ENCODE measurements at places on chromosomes 5 and 9.

- DNase-seq, result no peak
These were observed 16.2 kb downstream of the ANKH start for GRCh38 chr5:14855366-14855765.

- no peak for DNase-seq
These were observed 28.8 kb upstream of the FAT2 start for GRCh38 chr5:151619812-151620460.

DNA sequence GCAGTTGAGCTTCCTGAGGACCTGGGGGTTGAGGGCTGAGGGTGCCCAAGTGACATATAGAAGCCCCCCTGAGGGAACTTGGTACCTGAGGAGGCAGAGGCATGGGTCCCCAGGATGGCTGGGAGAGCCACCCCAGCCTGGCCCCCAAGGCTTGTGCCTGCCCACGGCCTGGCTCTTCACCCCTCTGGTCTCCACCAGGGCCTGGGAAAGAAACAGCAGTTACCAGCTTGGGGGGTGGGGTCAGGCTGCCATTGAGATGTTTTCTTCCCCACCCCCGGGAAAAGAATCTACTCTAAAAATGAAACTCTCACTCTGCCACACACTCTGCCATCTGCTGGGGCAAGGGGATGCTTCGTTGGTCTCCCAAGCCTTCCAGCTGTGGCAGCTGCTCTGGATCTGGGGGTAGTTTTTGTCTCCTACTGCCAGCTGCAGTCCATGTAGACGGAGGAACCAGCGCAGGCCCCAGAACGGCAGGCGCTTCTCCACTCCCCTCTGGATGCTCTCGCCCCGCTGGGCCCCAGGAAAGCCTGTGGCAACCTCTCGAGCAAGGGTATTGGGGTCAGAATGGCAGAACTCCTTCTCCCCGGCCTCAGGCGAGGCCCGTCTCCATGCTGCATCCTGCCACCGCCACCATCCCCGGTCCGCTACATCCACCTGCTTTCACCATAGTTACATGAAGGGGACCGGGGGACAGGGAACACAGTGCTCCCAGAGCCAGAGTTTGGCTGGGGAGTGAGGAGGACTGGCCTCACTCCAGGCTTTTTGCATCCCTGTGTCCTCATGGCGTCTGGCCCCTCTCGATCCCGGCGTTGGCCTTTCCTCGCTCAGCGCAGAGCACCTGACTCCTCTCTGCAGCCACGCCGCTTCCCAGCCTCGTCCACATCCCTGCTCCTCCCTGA, 123.5 kb downstream of the DAB2IP start:
- DNase-seq, result no peak

DNA sequence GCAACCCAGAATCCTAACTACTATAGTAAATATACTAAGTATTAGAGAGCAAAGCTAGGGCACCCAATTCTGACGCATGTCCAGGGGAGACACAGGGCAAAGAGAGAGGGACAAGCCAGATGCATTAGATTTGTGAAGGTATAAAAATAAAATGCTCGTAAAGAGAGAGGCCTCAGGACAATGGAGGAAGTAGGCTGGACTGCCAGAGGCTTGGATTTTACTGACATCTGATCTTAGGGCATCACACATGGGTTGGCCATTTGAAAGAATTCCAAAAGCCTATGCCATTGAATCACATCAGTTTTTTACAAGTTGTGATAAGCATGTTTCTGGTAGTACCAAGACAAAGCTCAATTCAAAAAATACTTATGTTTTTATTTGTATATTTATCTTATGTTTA, 149.3 kb upstream of the MSX2 start:
- DNase-seq, result no peak

DNA sequence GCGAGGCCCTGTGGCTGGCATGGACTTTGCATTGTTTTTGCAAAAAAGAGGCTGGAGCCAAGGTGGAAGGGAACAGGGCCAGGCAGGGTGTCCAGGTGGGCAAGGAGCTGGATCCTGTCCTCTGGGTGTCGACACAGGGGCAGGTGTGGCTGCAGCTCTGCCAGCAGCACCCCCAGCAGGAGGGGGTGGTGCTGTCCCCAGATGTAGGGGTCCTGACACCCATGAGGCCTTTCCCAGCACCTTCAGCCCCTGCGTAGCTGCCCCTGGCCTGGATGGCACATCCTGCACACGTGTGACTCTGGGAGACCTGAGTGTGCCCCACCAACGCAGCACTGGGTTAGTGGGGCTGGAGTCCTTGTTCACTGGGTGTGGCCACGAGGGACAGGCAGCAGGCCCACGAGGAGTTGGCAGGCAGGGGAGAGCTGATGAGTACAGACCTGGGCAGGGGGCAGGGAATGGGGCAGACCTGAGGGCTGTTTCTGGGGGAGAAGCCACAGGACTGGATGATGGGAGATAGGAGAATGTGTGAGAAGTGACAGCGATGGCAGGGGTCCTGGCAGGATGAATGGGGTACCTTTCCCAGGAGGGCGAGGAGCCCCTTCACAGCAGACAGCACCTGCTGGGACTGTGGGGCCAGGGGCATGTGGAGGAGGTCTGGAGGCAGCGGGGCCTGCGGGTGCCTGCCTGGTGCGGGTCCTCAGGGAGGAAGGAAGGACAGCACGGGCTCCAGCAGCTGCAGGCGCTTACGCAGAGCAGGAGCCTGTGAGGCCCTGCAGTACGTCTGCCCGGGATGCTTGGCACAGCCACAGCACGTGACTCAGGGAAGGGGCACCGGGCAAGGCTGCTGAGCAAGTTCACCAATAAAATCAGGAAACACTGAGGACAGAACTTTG, 3.6 kb upstream of the RASGEF1C start:
- no peak for DNase-seq

GRCh38 chr5:43041669-43042175, 1.6 kb upstream of the ANXA2R start:
- no peak for DNase-seq

DNA sequence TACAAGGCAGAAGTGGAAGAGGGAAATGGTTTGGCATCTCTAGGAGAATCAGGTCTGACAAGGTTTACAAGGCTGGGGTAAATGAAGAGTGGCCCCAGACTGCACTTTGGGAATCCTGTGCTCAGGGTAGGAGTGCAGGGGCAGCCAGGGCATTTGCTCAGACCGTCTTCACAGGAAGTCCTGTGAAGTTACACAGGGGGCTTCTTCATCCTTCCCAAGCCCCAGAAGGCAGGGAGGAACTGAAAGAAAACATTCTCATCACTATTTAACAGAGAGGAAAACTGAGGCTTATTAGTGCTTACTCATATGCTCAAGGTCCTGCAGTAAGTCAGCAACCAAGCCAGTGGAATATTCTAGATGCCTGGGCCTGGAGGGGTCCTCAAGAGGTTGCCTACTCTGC, 80.7 kb downstream of the NRG2 start:
- no peak for DNase-seq

- no peak for DNase-seq
These were observed 93.6 kb upstream of the TNC start for GRCh38 chr9:115211413-115212124.

DNA sequence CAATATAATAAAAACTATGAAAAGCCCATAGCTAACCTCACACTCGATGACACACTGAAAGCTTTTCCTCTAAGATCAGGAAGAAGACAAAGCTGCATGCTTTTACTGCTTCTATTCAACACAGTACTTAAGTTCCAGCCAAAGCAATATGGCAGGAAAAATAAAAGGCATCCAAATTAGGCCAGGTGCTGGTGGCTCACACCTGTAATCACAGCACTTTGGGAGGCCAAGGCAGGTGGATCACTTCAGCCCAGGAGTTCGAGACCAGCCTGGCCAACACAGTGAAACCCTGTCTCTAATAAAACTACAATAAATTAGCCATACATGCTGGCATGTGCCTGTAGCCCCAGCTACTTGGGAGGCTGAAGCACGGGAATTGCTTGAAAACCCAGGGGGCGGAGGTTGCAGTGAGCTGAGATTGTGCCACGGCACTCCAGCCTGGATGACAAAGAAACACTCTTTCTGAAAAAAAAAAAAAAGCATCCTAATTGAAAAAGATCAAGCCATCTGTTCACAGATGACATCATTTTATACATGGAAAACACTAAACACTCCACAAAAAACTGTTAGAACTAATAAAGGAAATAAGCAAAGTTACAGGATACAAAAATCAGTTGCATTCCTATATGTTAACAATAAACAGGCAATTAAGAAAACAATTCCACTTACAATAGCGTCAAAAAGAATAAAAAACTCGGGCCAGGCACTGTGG, 17.9 kb downstream of the ZFR start:
- DNase-seq, result peak; percentile 50

GRCh38 chr5:156534906-156535485, 208.0 kb downstream of the SGCD start:
- no peak for DNase-seq

DNA sequence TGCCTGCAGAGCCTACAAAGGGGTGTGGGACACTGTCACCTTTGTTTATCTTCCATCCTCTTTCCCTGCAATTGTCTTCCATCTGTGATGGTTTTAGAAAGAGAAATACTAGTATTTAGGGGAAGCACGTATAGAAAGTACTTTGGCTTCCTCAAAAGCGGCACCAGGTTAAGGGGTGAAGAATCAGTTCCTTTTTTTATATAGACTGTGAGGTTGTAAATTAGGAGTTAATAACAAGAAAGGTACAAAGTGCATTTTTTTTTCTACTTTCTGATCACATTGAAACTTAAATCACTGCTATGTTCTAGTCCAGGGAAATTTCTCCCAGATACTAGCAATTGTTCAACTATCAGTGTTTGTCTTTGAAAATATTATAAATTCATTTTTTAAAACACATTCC, 219.3 kb downstream of the CEMIP2 start:
- DNase-seq, result no peak

DNA sequence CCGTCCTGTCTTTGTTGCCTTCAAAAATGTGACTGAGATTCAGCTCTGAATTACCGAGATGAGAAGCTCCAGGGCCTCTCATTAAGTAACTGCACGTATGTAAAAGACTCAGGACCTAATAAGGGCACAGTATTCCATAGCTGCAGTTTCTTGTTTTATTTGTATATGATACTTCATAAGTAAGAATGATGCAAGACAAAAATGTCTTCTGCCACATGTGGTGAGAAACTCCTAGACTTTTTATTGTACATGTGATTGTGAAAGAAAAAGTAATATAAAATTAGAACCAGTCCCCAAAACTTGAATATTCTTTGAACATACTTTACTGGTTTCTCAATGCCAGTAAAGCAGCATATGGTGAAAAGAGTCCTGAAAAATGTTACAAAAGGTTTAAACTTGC, 110.1 kb upstream of the OTULINL start:
- DNase-seq, result no peak

- DNase-seq, result no peak
These were observed 3.1 kb downstream of the TSPAN17 start for GRCh38 chr5:176650354-176650884.

GRCh38 chr9:126790561-126790960, 14.3 kb upstream of the ZBTB43 start:
- DNase-seq, result no peak

DNA sequence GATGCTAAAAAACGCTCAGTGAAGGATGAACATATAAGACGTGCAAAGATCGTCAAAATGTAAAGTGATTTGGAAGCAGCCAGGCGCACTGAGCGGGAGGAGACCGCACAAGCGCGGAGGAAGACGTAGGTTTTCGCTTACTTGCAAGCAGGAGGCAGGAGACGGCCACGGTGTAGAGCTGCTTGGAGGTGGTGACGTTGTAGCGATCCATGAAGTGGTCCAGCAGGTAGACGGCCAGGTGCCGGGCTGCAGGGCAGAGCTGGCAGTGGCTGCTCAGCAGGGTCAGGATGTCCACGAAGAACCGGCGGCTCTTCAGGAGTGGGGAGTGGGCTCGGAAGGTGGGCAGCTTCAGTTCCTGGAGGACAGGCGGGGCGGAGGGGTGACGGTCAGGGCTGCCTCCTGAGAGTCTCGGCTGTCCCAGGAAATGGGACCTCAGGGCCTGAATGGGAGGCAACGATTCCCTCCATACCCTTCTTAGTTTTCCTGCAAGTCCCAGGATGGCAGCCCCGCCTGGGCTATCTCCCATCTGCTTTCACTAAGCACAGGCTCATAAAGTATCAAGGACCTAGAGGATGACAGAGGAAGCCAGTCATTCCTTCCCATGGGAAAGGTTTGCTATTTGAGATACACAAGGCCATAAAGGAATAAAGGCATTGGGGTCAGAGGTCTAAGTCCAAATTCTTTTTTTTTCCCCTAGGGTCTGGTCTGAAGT, 31.8 kb downstream of the CCNJL start:
- DNase-seq, result no peak

- DNase-seq, result no peak
These were observed 144.9 kb downstream of the FGF1 start for GRCh38 chr5:142540922-142541422.

- no peak for DNase-seq
These were observed 558 bp downstream of the GRPEL2 start for GRCh38 chr5:149345892-149346222.

DNA sequence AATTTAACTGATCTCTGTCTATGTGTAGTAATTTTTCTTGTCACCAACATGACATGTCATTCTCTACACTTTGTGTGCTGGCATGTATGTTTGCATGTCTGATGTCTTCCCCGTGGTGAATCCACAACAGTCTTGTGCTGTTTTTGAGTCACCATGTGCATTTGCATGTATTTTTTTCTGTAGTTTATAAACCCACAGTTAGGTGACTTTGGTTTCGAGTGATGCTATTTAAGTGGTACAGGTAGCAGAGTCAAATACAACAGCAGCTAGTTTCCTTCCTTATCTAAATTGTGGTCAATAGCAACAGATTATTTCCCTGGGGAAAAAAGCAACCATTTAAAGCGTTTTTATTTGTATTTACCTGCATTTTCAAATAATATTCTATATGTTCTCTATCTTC, 89.9 kb upstream of the FSD1L start:
- no peak for DNase-seq

DNA sequence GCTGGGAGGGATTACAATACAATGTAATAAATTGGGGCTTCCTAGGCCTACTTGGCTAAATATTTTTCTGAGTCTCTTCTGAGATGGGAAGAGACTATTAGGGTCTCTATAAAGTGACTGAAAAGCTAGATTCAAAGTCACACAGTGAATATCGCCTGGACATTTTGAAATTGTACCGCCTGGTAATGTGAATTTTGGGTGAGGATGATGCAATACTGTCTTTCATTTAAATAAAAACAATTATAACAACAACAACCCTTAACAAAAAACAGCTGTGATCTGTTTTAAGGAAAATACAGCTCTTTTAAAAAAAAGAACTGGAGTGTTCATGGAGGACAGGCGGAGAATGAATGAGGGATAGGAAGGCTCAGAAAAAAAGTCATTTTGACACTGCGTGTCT, 615.0 kb downstream of the RAB3C start:
- no peak for DNase-seq

DNA sequence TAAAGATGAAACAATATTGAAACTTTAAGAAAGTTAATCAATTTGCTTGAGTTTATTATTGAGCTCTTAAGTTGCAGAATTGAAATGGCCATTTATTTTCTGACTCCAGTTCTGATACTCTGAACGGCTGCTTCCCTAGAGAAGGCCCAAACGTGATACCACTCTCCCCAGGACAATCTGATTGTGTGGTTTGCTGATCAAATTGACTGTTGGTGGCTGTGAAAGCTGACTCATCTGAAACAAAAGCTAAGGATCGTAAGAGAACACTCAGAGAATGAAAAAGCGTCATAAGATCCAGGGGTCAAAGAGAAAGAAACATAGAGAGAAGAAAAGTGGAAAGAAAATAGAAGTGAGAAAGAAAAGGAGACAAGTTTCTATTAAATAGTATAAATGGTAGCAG, 147.2 kb downstream of the IZUMO3 start:
- no peak for DNase-seq

Data from NCI-H446 (cell line).